ENCODE measurements at places on chromosomes 5 and 9. TPM values are rescaled to one million over a fixed set of nuclear protein-coding genes. Genes with fewer than 3 reads are reported as not detected.

The SLC34A3 gene
- not detected for total RNA-seq

The LCN6 gene
- not detected for total RNA-seq

GRCh38 chr5:166942948-166943347 is 1348.5 kb upstream of the WWC1 start:
- DNase-seq = no peak

DNA sequence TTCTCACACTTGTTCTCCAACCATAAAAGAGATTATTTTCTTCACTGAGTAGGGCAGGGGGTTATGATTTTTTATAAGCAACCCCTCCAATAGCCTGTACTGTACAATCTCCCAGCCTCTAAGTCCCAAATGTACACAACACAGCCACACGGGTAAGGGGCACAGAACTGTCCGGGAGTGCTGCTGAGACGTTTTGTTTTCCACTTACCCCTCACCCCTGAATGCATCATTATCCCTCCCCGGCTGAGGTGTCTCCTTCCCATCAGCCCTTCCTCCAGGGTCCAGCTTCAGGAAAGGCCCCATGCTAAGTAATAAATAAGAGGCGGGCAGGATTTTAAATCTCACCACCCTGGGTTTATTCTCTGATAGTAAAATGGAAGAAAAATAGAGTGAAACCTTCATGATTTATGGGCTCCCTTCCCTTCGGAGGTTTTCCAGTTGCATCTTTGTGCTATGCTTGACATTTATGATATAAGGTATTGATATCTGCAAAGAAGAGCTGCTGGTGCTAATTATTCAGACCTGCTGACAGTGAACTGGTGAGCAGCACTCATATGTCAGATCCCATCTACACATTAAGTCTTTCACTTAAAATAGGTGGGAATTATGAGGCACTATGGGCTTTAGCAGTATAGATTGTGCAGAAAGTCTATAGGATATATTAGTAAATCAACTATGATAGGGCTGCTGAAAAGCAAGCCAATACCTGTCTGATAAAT is 67.2 kb upstream of the MEGF10 start:
- no peak for DNase-seq

GRCh38 chr5:31702712-31703111 is 63.8 kb downstream of the PDZD2 start:
- DNase-seq = no peak

GRCh38 chr5:176573564-176574296 is 24.6 kb downstream of the CDHR2 start:
- no peak for DNase-seq

DNA sequence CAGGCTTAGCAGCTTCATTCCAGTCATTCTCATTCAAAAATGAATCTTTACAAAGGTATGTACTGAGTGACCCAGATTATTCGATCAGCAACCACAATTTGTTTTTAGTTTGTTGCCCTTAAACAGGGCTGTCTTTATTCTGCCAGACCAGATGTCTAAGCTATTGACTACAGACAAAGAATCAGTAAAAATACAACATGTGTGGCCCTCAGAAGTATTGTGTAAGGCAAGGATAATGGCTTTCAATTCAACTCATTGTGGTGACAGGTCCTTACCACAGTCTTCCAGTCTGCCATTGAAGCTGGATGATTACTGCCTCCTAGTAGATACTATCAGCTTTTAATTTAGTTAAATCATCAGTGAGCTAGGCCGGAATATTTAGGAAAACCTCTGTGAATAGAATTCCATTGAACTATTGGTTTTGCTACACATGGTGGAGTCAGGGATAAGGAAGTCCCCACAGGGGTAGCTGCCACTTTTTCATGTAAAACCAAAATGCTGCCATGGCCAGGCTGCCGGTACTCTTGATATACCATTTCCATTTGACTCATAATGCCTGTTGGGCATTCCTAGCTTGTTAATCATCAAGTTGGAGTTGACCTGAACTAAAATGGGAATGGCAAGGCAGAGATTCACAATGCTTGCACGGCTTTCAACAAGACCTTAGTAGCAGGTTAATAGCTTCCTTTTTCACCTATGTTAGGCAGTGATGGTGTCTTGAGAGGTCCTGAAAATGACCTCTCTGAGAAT is 175.6 kb downstream of the MEF2C start:
- DNase-seq = no peak

DNA sequence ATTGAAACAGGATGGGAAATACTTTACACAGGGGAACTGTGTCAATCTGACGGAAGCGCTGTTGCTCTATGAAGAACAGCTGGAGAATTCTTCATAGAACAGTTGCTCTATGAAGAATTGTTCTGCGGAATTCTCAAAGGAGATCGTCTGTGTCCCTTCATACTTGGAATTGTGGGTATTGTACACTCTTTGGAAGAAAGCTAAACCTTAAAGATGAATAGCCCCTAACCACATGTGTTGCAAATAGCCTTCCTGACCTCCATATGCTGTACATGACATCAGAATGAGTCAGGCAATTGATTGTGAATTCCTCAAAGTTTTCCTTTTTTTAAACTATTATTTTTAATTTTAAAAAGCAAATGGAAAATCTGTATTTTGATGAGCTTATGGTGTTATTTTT is 15.6 kb downstream of the NIM1K start:
- no peak for DNase-seq

- no peak for DNase-seq
Observed at GRCh38 chr9:88826771-88827181, 164.5 kb upstream of the S1PR3 start.

Data from pulmonary artery endothelial cell (primary cell).